ENCODE measurements at places on chromosomes 7 and 10.

GRCh38 chr7:105126436-105126975 is 112.5 kb downstream of the KMT2E start:
- DNase-seq, result no peak

DNA sequence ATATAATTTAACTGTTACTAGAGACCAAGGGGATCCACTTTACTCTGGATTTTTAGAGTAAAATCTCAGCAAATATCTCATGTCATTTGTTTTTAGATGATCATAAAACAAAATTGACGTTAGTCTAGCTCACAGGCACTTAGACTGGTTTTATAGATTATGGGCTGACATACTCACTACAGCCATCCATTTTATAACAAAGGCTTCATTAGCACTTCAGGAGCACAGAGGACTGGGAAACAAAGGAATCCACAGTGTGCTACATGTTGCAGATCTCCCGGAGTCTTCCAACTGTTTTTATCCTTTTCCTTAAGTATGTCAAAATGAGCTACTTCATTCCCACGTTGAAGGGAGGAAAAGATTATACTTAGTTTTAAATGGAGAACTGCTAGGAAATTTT is 15.9 kb upstream of the SCRN1 start:
- DNase-seq, result no peak

DNA sequence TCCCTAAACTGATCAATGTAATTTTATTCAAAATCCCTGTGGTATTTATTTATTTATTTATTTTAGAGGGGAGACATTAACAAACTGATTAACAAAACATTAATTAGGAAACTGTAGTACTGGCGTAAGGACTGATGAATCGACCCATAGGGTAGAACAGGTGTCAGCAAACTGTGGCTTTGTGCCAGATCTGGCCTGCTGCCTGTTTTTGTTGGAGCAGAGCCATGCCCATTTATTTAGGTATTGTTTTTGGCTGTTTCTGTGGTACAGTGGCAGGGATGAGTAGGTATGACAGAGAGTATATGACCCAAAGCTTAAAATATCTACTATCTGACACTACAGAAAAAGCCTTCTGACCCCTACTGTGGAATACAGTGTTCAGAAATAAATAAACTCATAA is 332.5 kb upstream of the ETV1 start:
- DNase-seq, result no peak

- no peak for DNase-seq
Observed at GRCh38 chr10:58555170-58555929, 42.7 kb downstream of the BICC1 start.

- no peak for DNase-seq
Observed at GRCh38 chr7:49255054-49255453, 330.7 kb downstream of the CDC14C start.

DNA sequence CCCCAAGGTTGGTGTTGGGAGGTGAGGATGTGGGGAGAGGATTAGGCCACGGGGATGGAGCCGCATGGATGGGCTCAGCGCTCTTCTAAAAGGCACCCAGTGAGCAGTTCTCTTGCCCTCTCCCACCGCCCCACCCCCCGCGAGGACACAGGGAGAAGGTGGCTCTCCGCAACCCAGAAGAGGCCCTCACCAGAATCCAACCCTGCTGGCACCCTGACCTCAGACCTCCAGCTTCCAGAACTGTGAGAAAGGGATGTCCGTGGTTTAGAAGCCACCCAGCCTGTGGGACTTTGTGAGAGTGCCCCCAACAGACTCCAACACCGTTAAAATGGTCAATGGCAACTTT is 242.8 kb upstream of the PPP2R2D start:
- DNase-seq, result no peak

DNA sequence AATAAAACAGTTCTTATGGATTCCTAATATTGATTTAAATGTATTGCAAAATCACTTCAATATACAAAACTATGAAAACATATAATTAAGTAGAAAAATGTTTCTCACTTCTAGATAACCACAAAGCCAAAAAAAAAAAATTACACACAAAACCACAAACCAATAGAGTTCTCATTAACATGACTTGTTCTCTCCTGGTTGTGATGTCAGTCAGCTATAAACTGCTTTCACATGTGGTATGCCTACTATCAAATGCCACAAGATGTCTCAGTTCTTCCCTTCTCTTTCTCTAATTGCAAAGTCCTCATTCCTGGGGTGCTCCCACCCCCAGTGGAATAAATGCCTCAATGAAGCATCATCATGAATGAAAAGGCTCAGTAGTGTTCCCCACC is 16.6 kb downstream of the GNAI1 start:
- DNase-seq, result peak; percentile 93

- no peak for DNase-seq
Observed at GRCh38 chr7:149377386-149377785, 83.5 kb downstream of the ZNF777 start.
